GM12864 (cell line): ENCODE measurements at places on chromosomes 5 and 9.

DNA sequence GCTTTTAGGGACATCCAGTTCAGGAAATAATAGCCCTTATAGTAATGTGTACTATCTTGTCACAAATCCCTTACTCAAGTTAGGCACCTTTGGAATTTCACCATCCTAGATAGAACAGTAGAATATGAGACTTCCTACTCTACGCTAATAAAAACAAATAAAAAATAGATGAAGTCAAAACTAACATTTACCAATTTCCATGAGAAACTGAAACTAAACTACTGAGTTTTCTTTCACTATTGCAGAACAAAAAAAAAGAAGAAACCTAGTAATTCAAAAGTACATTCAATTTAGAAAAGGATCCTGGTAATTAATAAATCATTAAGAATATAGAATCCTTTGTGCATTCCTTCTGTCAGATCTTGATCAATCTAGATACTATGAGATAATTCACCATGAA is 14.0 kb downstream of the STARD4 start:
- DNase-seq, result no peak

- DNase-seq, result no peak
Observed at GRCh38 chr5:151181818-151182523, 24.4 kb upstream of the ANXA6 start.

DNA sequence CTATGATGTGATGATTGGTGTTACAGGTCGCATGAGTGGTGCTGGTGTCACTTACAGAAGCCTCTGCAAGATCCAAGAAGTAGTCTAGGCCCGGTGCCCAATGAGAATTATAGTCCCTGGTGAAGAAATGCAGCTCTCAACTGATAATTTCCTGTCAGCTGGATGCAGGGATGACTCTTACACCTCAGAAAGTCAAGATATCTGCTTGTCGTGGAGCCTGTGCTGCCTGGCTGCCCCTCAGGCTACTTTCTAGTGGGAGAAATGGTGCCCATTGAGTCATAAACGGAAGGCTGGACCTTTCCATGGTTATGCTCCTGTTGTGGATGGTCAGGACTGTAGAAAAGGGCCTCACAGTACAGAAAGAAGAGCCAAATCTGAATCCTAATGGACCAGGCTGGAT is 46.8 kb upstream of the NXNL2 start:
- DNase-seq, result no peak

GRCh38 chr5:56055859-56056258 is 61.1 kb upstream of the IL6ST start:
- no peak for DNase-seq

- DNase-seq, result no peak
Observed at GRCh38 chr5:95996904-95997723, 35.5 kb upstream of the ELL2 start.
